ENCODE measurements at places on chromosomes 12 and 14.

GRCh38 chr12:50056639-50056976 lies 788 bp upstream of the ASIC1 start:
- DNase-seq: no peak

GRCh38 chr14:76827696-76828296 lies 1.6 kb downstream of the LRRC74A start:
- no peak for DNase-seq

DNA sequence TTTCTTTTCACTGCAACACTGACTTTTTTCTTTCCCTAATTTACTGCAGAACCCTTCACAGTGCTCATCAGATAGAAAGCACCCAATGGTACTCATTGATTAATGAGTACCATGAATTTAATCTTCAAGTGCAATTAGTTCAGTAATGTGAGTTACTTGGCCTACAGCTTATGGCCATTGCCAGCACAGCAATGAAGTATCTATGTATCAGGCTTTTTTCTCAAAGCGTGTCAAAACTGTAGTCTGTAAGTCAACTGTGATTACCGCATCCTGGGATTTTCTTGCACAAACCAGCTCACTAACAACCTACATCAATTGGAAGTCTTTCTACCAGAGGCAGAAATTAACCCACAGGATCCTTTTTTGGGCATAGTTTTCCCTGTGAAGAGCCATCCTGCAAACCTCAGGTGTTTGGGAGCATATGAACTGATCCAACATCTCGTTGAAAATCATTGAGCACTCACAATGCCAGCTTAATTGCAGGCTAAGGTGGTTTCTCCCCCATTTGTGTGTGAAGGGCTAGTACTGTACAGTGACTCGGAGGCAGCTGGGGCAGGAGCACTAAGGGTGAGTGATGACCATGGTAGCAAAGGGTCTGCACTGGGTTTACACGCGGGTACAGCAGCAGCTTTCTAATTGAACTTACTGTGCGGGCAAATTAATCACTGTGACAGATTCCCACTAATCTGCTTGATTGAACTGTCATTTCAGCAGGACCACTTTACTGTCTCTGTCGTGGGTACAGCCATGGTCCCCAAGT lies 619.3 kb downstream of the SNAPC1 start:
- DNase-seq: no peak

- DNase-seq: no peak
Measured at GRCh38 chr14:72894623-72895378, 900 bp upstream of the DPF3 start.

DNA sequence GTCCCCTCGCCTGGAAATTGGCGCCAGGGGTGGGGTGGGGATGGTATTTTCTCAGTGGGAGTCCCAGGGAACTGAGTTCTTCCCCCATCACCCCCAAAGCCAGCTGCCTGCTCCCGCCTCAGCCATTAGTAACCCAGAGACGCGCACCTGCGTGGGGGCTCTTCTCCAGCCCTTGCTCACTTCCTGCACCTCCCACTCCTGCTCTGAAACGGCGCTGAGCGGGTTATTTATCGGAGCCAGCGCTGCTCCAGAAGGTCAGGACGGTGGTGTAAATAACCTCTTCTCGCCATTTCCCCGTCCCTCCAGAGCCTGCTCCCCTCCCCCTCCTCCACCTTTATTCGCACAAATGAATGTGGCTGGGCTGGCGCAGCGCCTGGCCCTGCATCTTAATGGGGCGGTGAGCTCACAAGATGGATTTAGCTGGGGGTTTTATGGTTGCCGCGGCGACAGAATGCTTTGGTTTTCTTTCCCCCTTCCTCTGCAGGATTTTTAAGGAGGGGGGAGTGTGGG lies 12.2 kb downstream of the GPR84 start:
- peak; percentile 23 for DNase-seq

DNA sequence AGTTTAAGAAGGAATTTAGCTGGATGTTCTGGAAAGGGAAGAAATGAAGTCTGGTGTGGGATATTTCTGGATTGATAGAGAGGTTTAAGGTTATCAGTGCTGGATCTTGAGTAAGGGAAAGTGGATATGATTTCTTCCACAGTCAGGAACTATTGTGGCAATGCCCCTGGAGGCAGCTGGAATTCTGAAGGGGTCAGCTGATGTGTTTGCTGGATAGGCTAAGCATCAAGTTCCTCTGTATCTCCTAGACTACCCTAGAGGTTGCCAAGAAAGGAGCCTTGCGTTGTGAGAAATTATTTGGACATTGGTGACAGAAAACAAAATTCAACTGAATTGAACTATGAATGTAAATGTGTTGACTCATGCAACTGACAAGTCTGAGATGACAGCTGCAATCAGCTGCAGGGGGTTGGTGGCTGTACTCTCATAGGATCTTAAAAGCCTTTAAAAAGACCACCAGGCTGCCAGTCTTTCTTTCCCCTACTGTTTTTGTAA lies 244.4 kb downstream of the ATXN7L3B start:
- DNase-seq: no peak

DNA sequence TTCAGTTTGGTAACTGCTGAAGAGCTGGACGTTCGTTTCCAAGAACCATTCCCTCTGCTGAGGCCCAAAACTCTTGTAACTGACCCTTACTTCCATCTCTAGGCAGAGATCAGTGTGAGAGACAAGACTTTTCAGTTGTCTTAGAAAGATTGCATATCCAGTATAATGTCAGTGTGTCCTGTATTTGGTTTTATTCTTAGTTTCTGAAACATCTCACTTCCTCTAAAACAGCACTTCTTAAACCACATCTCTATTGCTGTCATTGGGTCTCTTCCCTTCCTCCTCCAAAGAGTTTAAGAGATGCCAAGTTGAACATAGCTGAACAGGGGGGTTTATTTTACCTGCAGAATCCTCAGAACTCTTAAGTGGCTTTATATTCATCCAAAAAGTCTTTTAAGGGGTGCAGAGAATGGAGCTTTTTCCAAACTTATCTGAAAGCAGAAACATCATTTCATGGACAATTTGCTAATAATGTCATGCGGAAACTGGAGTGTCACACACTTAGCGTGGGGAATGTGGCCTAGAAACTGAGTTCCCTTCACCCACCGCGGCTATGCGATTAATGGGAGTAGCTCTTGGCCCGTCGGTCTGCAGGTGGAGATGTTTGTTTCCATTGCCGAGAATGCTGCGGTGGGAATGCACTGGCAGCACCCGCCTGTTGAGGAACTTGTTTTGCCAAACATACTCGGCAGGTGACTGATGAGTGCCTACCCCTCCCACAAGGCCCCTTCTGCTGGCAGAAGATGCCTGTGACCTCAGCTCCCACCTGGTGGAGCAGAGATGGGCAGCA lies 148.2 kb downstream of the ADGRD1 start:
- DNase-seq: no peak

- DNase-seq: no peak
Measured at GRCh38 chr14:97066068-97066899, 269.1 kb downstream of the VRK1 start.

GRCh38 chr14:103280278-103280928 lies 53.6 kb upstream of the EIF5 start:
- DNase-seq: no peak

DNA sequence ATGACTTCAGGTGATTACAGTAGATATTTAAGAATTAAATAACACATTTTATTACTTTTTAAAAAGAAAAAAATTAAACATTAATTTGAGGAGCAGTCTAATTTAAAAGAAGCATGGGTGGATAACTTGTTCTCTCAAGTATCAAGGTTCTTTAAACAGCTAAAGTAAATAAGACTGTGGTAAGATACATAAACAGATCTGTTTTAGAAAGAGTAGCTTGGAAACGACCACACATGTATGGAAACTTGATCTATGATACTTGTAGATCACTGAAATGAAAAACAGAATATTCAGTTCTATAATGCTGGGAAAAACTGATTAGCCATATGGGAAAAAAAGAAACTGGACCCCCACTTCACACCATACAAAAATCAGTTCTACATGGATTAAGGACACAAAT lies 36.0 kb downstream of the TC2N start:
- no peak for DNase-seq

DNA sequence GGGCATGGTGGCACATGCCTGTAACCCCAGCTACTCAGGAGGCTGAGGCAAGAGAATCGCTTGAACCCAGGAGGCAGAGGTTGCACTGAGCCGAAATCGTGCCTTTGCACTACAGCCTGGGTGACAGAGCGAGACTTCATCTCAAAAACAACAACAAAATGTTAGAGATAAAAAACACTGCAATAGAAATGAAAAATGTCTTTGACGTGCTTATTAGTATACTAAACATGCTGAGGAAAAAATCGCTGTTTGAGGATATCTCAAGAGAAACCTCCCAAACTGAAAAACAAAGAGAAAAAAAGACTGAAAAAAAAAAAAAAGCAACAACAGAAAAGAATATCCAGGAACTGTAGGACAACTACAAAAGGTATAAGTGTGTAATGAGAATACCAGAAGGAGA lies 15.2 kb upstream of the APOLD1 start:
- no peak for DNase-seq

DNA sequence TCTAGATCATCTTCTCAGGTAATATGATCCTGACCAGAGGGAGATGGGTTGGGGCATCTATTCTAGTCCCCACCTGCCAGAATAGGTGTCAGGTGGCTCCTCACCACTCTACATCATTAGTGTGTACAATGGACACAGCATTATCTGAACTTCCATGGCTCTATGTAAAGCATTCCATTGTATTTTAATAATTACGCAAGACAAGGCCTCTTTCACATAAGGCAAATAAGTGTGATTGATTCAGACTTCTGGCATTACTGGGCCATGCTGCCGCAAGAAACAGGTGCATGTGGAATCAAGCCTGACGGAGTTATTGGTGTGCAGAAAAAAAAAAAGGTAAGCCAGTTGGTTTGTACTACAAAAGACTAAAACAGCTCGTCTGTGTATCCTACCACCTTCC lies 3.1 kb upstream of the DDHD1 start:
- DNase-seq: no peak

DNA sequence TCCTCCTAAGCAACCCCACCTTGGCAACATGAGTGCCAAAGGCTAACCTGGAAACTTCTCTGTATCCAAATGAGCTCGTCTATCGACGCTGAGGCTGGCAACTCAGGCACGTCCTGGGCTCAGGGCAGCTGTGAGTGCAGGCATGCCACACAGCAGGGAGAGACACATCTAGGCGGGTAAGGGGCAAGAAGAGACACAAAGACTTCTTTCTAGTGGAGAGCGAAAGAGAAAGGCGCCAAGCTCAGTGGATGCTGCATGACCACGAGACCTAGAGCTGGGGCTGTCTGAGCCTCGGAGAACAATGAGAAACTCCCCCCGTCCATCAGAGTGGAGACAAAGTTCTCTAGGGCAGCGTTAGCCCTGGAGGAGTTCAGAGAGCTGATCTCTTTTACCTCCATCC lies 170.4 kb downstream of the CALM1 start:
- DNase-seq: no peak

GRCh38 chr14:101062601-101063000 lies 159.1 kb upstream of the RTL1 start:
- DNase-seq: no peak

- no peak for DNase-seq
Measured at GRCh38 chr14:96240641-96241040, 15.4 kb upstream of the BDKRB1 start.

GRCh38 chr12:132474237-132474741 lies 15.7 kb upstream of the FBRSL1 start:
- no peak for DNase-seq

DNA sequence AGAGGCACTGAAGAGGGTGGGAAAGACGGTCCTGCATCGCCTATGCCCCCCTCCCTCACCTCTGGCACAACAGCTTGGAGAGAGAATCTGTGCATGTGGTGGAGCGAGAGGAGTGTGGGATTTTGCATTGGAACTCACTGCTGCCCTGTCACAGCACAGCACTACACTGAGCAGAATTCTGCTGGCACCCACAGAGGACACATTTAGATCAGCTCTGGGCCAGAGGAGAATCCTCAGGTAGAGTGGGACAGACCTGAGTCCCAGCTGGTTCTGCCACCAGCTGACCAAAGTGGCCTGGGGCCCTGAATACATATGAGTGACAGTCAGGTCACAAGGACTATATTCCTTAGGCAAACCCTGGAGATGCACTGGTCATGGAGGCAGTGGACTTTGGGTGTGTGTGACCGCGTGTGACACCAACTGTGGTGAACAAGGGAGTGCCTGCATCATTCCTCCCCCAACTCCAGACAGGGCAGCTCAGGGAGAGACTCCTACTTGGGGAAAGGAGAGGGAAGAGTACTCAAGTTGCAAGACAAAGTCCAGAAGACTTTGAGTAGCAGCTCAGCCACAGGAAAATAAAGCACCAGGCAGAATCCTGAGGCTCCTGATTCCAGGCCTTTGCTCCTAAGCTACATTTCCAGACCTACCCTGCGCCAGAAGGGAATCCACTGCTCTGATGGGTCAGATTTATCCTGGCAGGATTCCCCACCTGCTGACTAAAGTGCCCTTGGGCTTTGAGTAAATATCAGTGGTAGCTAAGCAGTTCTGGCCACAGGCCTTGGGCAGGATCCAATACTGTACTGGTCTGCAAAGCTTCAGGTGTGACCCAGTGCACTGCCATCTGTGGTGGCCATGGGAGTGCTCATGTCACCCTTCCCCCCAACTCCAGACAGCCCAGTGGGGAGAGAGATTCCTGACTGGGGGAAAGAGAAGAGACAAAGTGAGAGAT lies 10.6 kb upstream of the ACOT1 start:
- no peak for DNase-seq
